Effector memory CD4-positive, alpha-beta T cell (primary cell): ENCODE measurements at places on chromosomes 5 and 9.

GRCh38 chr9:75235632-75236031, 147.3 kb downstream of the OSTF1 start:
- DNase-seq = no peak
- H3K27me3 ChIP-seq = no peaks in the 10 kb centered on the region

DNA sequence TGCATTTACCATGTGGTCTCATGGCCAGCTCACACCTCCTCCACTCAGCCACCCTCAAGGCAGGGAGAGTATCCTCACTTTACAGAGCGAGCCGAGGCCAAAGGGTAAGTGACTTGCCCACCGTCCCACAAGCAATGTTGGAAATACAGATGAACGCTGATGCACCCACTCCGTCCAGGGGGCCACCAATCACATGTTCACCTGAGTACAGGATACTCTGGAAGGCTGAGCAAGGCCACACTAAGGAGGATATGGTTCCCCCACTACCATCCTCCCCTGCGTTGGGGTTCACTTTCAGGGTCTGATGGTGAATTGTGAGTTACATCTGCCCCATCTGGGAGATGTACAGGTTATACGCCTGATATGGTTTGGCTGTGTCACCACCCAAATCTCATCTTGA, 128.8 kb downstream of the ATPSCKMT start:
- DNase-seq = no peak
- no peaks in the 10 kb centered on the region for H3K36me3 ChIP-seq
- H3K4me1 ChIP-seq = no peaks in the 10 kb centered on the region
- H3K4me3 ChIP-seq = no peak overlapping the region
- H3K27me3 ChIP-seq = no peaks in the 10 kb centered on the region

GRCh38 chr5:109553846-109554245, 135.9 kb upstream of the MAN2A1 start:
- no peak overlapping the region for H3K4me3 ChIP-seq
- no peaks in the 10 kb centered on the region for H3K4me1 ChIP-seq
- DNase-seq = no peak
- no peak overlapping the region for H3K27ac ChIP-seq
- H3K36me3 ChIP-seq = no peaks in the 10 kb centered on the region

- no peak for DNase-seq
- H3K4me3 ChIP-seq = no peak overlapping the region
- H3K27me3 ChIP-seq = no peaks in the 10 kb centered on the region
- no peaks in the 10 kb centered on the region for H3K4me1 ChIP-seq
- no peaks in the 10 kb centered on the region for H3K36me3 ChIP-seq
Measured at GRCh38 chr5:160260006-160260775, 30.9 kb downstream of the FABP6 start.

GRCh38 chr5:138745268-138745667, 8.0 kb upstream of the CTNNA1 start:
- H3K4me1 ChIP-seq = no peaks in the 10 kb centered on the region
- H3K27ac ChIP-seq = no peak overlapping the region
- no peaks in the 10 kb centered on the region for H3K36me3 ChIP-seq

GRCh38 chr5:15082096-15082495, 210.5 kb upstream of the ANKH start:
- no peaks in the 10 kb centered on the region for H3K36me3 ChIP-seq
- H3K27ac ChIP-seq = no peak overlapping the region
- no peak overlapping the region for H3K4me3 ChIP-seq
- DNase-seq = no peak

DNA sequence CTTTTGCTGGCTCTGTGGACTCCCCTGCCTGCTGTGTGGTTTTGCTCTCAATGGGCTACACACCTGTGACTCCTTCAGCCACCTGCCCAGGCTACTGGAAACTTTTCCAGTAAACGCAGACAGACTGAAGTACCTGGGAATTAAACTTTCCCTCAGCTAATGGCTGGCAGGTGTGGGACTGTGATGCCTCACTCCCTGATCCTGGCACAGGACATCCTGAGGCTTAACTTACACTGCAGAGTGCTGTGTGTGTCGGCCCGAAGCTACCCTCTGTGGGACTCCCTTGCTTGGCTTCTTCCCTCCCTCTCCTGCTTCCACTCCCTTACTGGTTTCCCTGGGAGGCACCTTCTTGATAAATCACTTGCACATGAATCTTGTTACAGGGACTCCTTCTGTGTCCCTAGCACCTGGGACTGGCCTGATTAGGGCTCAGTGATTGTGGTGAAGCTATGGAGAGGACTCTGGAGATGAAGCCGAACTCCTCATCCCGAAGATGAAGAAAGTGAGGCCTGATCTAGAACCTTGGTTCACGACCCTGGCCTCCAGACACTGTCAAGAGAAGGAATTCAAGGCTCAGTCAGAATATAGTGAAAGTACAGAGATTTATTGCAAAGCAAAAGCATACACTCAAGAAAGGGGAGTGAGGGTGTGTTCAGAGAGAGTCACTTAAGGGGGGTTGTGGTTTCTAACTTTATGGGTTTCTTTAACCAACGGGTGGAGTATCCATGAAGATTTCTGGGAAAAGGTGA, 113.4 kb upstream of the ALDH1B1 start:
- DNase-seq = no peak
- H3K4me1 ChIP-seq = peaks cover 2% of the 10 kb centered on the region

- H3K4me1 ChIP-seq = peaks cover 14% of the 10 kb centered on the region
- DNase-seq = no peak
- no peak overlapping the region for H3K4me3 ChIP-seq
- H3K36me3 ChIP-seq = no peaks in the 10 kb centered on the region
- H3K27me3 ChIP-seq = no peaks in the 10 kb centered on the region
- no peak overlapping the region for H3K27ac ChIP-seq
Measured at GRCh38 chr5:151015974-151016587, 4.3 kb upstream of the GPX3 start.

DNA sequence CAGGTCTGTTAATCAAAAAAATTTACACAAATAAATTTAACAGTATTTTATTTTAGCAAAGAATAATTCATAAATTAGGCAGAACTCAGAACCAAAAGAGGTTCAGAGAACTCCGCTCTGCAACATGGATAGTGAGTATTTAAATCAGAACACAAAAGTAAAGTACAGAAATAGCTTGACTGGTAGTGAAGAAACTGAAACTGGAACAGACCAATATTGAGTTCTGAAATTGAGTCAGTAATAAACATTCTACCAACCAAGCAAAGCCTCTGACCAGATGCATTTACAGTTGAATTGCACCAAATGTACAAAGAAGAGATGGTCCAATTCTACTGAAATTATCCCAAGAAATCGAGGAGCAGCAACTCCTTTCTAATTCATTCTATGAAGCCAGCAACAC, 1542.8 kb downstream of the EFNA5 start:
- H3K27ac ChIP-seq = no peak overlapping the region
- no peak overlapping the region for H3K4me3 ChIP-seq
- H3K27me3 ChIP-seq = no peaks in the 10 kb centered on the region
- H3K4me1 ChIP-seq = no peaks in the 10 kb centered on the region
- no peaks in the 10 kb centered on the region for H3K36me3 ChIP-seq
- no peak for DNase-seq

- no peak for DNase-seq
- H3K36me3 ChIP-seq = no peaks in the 10 kb centered on the region
- no peaks in the 10 kb centered on the region for H3K4me1 ChIP-seq
- no peak overlapping the region for H3K4me3 ChIP-seq
- H3K27ac ChIP-seq = no peak overlapping the region
- H3K27me3 ChIP-seq = no peaks in the 10 kb centered on the region
Measured at GRCh38 chr5:169100735-169101075, 200.2 kb downstream of the SLIT3 start.

DNA sequence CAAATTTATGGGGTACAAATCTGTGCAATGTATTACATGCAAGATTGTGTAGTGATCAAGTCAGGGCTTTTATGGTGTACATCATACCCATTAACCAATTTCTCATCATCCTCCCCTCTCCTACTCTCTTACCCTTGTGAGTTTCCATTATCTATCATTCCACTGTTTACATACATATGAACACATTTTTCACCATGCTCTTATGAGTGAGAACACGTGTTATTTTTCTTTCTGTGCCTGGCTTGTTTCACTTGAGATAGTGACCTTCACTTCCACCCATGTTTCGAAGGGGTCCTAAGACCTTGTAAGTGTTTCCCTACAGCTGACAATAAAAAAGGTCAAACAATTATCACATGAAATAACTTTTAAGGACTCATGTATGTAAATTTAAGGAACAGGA, 281.7 kb upstream of the CD180 start:
- no peaks in the 10 kb centered on the region for H3K4me1 ChIP-seq
- no peak overlapping the region for H3K4me3 ChIP-seq
- no peaks in the 10 kb centered on the region for H3K27me3 ChIP-seq
- no peak overlapping the region for H3K27ac ChIP-seq
- H3K36me3 ChIP-seq = no peaks in the 10 kb centered on the region

DNA sequence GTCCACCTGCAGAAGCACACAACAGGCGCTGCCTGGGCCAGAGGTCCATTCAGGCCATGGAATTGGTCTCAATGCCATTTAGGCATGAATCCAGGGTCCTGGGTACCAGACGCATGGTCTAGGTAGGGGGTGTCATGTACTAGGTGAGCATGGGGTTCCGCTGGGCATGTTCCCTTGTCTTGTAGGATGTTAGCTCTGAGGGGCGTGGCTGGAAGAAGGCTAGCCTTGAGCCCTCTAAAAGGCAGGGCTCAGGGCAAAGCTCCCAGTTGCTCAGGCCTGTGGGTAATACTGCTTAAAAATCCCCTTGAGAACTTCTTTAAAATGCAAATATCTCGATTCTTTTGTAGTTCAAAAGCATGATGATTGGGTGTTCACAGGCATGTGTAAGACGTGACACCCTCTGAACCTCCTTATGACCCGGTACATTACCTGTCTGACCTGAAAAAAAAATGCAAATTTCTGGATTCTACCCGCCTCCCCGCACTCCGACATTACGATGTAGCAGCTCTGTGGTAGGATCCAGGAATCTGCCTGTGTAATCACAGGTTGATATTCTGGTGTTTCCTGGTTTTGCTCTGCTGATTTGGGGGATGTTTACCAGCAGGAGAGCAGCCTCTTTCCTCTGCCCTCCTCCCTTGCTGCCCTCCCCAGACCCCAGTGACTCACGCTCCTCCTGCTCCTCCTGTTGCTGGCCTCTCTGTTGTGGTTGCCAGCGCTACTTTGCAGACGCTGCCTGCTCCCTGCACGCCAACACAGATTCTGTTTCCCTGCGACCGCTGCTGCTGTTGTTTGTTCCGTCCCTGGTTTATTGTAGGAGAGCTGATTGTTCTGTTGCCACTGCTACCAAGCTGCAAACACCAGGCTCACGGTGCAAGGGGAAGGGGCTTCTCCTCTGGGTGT, 5.7 kb downstream of the TMC1 start:
- H3K27me3 ChIP-seq = no peaks in the 10 kb centered on the region
- H3K4me1 ChIP-seq = peaks cover 20% of the 10 kb centered on the region
- peak overlapping the region; percentile 77 for H3K27ac ChIP-seq
- peak overlapping the region; percentile 39 for H3K4me3 ChIP-seq
- DNase-seq = peak; percentile 63

GRCh38 chr5:83967417-83967816, 246.8 kb upstream of the HAPLN1 start:
- no peaks in the 10 kb centered on the region for H3K4me1 ChIP-seq
- H3K27me3 ChIP-seq = no peaks in the 10 kb centered on the region

- H3K27ac ChIP-seq = no peak overlapping the region
- no peak for DNase-seq
- no peak overlapping the region for H3K4me3 ChIP-seq
- no peaks in the 10 kb centered on the region for H3K4me1 ChIP-seq
Measured at GRCh38 chr9:91376239-91376638, 14.5 kb upstream of the AUH start.
